ENCODE measurements at places on chromosomes 16 and 17.

DNA sequence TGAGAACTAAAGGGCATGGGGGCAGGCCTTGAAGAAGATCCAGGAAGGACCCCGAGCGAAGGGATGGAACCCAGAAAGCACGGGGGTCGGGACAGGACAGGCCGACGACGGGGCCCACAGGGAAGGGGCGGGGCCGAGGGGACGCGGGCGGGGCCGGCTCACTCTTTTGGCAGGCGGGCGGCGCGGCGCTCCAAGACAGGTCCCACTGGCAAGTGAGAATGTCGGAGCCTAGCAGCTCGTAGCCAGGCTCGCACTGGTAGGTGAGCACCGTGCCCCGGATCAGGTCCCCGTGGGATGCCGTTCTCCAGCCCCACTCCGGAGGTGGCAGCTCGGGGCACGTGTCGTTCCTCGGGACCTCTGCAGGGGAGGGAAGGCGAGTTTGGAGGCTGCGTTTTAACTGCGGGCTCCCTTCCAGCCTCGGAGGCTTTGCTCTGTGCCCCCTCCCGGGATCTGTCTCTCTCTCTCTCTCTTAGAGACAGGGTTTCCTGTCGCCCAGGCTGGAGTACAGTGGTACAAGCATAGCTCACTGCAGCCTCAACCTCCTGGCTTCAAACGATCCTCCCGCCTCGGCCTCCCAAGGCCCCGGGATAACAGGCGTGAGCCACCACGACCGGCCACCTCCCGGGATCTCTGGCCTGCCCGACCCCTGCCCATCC is 13.7 kb upstream of the CDIPT start:
- peak; percentile 13 for DNase-seq

GRCh38 chr16:48408688-48409087 is 23.5 kb upstream of the SIAH1 start:
- no peak for DNase-seq

GRCh38 chr16:55035029-55035428 is 104.4 kb downstream of the IRX5 start:
- DNase-seq: no peak

DNA sequence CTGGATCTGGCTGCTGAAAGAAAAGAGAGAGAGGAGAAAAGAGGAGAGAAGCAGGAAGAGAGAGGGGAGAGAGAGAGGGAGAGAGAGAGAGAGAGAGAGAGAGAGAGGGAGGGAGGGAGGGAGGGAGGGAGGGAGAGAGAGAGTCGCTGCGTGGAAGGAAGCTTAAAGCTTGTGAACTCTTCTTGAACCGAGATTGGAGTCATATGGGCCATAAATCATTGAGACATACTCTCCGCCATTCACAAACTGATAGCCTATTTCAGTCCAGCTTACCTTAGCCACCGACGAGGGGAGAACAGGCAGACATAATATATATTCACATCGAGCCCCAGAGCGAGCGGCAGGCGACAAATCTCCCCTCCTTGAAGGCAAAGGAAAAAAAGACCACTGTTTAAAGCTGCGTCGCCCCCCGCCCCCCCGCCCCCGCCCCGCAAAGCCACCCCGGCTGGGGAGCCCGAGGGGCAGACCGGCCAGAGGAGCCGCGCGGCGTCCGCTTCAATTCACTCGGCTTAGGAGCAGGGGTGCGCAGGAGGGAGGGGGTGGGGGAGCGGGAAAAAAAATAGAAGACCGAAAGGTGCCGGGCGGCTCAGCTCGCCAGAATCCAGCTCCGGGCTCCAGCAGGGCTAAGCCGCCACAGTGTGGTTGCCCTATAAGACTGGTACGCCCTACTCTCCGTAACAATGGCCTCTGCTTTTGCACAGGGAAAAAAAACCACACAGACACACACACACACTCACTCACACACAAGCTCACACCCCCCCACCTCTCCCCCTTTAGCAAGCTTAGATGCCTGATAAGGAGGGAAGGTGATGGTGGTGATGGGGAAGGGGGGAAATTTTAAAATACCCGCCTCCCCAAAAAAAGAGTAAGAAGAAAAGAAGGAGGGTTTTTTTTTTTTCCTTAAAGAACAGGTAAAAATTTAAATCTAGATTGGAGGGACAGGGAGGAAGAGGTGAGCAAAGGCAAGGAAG is 10.6 kb upstream of the HOXB2 start:
- DNase-seq: no peak

GRCh38 chr16:80518436-80518835 is 22.4 kb upstream of the DYNLRB2 start:
- no peak for DNase-seq

GRCh38 chr17:76556765-76557367 is 17.0 kb downstream of the PRCD start:
- DNase-seq: no peak

- DNase-seq: no peak
These were observed 3.6 kb downstream of the GSE1 start for GRCh38 chr16:85616607-85617321.

GRCh38 chr16:83272843-83273242 is 534.9 kb upstream of the HSBP1 start:
- DNase-seq: no peak

DNA sequence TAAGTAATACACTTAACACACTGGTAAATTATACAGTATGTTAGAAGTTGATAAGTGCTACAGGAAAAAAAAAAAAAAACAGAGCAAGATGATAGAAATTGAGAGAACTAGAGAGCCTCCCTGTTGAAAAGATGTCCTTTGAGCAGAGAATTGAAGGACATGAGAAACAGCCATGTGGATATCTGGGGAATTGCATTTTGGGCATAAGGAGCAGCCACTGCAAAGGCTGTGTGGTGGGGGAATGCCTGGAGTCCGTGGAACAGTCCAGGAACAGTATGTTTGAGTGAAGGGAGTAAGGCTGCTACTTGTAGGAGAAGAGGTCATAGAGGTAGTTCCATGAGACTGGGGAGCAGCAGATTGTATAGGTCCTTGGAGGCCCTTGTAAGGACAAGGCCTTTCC is 178.4 kb downstream of the FTO start:
- DNase-seq: no peak

GRCh38 chr17:59380474-59380873 is 49.0 kb downstream of the YPEL2 start:
- DNase-seq: no peak

DNA sequence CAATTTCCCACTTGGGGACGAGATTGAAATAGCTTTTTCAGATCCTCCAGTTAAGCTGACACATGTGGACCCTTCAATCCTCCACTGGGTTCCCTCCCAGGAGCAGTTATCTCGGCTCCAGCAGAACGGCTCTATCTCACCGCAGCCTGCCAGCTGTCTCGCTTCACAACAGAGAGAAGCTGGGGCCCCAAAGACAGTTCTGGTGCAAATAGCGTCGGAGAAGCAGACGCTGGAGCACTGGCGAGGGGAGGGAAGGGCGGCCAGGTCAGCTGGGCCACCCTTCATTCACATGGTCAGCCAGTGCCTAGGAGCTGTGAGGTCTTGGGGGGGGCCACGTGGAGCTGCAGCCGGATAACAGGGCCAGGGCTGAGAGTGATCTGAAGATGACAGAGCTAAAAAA is 141.3 kb upstream of the SDK2 start:
- DNase-seq: no peak

DNA sequence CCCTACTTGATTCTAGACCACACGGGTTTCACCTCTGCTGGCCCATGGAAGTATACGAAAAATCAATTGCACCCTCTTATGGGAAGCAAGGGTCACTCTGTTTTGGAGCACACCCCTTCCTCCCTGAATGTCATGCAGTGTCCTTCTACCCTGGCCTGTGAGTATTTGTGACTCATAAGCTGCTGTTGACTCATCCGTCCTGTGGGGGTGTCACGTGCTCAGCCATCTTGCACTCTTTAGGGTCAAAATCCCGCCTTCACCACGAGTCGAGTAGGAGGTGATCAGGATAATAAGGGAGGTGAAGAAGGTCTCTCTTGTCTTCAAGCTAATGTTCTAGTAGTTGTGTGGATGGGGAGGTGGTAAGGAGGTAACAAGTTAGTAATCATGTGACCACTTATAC is 341.0 kb upstream of the EEF2KMT start:
- no peak for DNase-seq

GRCh38 chr17:16593356-16594102 is 24.5 kb upstream of the ZNF287 start:
- DNase-seq: no peak

DNA sequence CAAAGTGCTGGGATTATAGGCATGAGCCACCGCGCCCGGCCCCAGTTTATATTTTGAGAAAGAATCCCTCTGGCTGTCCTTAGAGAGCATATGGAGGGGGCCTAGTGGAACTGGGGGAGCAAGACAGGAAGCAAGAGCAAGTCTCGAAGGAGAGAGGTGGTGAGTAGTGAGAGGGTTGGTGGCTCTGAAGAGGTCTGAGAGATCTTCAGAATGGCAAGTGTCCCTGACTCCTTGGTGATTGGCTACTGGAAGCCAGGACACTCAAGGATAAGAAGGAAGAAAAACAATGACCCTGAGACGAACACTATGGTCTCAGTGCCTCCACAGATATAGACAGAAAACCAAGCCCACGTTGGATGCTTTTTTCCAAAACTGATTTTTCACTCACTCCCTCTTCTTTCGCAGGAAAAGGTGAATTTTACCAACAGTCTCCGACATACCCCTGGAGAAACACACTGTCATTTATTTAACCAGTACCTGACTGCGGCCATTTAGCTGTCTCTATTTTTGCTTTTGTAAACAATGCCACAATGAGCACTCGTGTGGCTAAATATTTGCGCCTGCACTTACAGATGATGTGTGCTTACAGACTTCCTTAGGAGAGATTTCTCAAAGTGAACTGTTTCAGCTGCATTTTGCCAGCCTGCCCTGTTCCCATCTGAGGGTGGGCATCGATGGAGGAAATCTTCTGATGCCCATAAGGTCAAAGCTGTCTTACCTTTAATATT is 15.9 kb upstream of the DOK4 start:
- DNase-seq: no peak

DNA sequence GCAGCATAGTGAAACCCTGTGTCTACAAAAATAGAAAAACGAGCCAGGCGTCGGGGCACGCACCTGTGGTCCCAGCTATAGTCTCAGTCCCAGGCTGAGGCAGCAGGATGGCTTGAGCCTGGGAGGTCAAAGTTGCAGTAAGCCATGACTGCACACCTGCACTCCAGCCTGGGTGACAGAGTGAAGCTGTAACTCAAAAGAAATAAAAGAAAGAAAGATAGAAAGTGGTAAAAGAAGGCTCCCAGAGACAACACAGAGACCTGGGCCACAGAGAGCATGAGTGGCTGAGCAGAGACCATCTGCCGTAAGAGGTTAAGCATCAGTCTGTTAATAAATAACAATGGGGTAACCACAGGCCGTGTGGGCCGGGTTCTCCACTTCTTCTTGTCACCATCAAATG is 15.3 kb upstream of the HEXD start:
- DNase-seq: no peak

DNA sequence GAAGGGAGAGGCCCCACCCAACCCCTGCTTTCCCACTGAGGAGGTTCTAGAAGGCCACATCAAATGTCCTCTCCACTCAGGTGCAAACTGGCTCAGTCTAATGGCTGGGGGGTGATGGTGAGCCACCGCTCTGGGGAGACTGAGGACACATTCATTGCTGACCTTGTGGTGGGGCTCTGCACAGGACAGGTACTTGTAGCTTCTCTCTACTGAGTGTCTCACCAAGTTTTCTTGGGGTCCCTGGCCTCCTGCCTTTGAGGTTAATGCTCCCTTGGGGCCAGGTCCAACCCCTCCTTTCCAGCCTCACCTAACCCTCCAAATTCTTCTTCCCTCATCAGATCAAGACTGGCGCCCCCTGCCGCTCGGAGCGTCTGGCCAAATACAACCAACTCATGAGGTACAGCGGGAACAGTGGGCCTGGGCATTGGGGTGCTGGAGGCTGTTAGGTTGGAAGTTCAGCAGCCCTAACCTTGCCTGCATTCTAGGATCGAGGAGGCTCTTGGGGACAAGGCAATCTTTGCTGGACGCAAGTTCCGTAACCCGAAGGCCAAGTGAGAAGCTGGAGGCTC is 5.7 kb downstream of the ENO3 start:
- no peak for DNase-seq

- DNase-seq: no peak
These were observed 3.0 kb upstream of the PRSS22 start for GRCh38 chr16:2860826-2861567.

GRCh38 chr17:61412860-61413660 is 13.4 kb downstream of the TBX2 start:
- no peak for DNase-seq

- DNase-seq: no peak
These were observed 189.4 kb downstream of the WWOX start for GRCh38 chr16:78288888-78289287.

GRCh38 chr17:40516581-40517285 is 15.3 kb upstream of the TNS4 start:
- DNase-seq: peak; percentile 45

- DNase-seq: no peak
These were observed 200.4 kb upstream of the PMFBP1 start for GRCh38 chr16:72372087-72373045.

GRCh38 chr17:58335061-58335731 is 6.6 kb upstream of the TSPOAP1 start:
- DNase-seq: no peak

DNA sequence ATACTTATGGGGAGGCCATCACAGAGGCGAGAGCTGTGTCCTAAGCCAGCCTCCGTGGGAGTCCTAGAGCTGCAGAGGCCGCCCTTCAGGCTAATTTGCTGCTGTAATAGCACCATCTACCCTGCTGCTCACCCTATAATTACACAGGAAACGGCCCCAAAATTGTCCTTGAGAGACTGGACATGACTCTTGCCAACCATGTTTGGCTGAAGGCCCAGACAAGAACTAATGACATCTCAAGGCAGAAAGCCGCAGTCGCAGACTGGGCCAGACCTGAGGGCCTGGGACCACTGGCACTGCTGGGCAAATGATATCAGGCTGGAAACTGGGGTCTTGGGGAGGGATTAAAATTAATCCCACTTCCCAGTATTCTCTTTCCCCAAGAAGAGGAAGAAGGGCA is 24.1 kb downstream of the PSMD7 start:
- DNase-seq: no peak

GRCh38 chr17:57941384-57942370 is 13.5 kb downstream of the CUEDC1 start:
- DNase-seq: no peak

DNA sequence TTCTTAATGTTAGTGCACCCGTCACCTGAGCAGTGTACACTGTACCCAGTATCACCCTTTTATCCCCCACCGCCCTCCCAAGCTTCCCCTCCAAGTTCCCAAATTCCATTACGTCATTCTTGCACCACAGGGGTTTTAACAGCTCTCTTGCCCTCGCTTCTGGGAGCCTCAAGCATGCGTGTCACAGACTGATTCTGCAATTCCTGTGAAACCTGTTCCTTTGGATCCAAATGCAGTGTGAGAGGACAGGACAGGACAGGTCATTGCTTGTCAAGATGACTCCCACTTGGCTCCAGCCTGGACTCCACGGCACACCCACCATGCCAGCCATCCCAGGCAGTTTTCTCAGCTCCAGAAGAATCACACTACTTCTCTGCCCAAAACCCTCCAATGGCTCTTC is 44.1 kb downstream of the CYB5D2 start:
- no peak for DNase-seq
